ENCODE measurements at places on chromosomes 11 and 22.

DNA sequence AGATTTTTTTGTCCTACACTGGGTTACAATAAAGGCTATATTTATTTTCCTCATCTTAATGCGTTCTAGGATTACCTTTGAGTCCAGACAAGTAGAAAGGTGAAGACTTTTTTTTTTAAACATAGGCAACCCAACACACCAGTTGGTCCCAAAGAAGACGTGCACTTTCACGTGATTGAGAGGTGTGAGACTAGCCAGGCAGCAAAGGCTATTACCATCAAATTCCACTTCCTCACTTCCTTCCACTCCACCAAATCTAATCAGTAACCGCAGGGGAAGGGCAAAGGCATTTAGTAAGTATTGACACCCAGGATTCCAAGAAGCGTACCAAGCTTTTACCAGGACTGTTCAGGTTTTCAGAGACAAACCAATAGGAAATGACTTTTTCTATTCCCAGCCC is 109.3 kb downstream of the APIP start:
- DNase-seq, result no peak

DNA sequence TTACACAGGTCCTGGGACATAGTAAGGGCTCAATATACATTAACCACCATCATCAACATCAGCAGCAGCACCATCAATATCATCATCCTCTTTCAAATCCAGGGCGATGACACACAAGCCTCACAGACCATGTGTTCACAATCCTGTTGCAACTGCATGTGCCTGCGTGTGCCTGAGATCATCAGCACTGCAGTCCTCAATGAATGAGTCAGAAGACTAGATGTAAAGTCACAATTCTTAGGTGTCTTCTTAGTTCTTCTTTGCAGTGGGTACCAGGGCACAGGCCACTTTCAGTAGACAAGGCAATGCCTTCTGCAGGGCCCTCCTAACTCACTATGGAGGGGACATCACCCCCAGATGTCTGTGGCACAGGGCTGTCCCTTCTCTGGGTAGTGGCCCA is 111.1 kb downstream of the MYO18B start:
- no peak for DNase-seq

GRCh38 chr11:2924821-2925675 is 4.2 kb downstream of the PHLDA2 start:
- DNase-seq, result no peak

DNA sequence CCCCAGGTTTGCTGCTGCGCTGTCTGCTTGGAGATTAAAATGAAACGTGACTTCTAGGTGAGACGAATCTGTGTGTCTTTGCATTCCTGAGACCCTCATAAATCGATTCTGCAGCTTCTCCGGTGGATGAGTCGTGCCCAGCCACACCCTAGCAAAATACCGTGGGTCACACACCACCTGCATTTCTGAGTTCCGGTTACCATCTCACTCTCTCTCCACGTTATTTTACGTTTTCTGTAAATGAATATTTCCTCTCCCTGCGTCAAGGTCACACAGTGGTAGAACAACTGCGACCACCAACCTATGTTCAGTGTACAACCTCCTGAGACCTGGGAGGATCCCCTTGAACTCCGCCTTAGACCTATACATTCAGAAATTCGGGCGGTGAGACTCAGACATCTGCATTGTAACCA is 1.1 kb downstream of the YWHAH start:
- DNase-seq, result peak; percentile 54

GRCh38 chr11:120384476-120384875 is 48.3 kb downstream of the ARHGEF12 start:
- no peak for DNase-seq

Data from Karpas-422 (cell line).